ENCODE measurements at places on chromosomes 7 and 10.
A peak's percentile ranks its signal among the peaks of the same experiment; 100 is the strongest.

DNA sequence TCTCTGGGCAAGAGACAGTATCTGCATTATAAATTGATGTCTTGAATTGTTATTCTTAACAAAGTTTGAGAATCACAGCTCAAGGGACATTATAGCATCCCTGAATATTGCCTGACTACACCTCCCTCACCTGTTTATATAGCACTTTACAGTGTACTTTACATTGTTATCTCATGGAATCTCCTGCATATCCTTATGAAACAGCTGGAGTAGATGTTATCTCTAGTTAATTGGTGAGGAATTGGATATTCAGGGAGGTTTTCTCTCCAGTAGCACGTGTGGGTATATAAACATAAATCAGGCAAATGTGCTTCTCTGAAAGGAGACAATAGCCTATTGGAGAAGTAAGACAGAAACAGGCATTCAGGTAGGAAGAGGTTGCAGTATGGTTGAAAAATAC, 117.2 kb downstream of the SRI start:
- peak; percentile 46 for DNase-seq

GRCh38 chr7:101058355-101058754, 26.9 kb upstream of the TRIM56 start:
- DNase-seq = peak; percentile 78

DNA sequence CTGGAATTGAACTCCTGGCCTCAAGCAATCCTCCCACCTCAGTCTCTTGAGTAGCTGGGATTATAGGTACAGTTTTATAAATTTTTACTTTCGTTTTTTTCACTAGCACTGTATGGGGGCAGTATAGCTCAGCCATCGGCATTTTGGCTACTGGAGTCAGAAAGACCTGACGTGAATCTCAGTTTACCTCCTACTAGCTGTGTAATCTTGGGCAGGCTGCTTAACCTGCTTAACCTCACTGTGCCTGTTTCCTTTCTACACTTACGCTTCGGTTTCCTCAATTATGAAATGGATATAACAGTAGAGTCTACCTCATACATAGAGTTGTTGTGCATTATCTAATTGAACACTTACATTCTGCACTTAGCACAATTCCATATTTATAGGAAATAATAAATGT, 16.7 kb downstream of the STN1 start:
- DNase-seq = no peak

GRCh38 chr7:4449263-4449662, 232.8 kb upstream of the FOXK1 start:
- no peak for DNase-seq

GRCh38 chr7:46933596-46933995, 648.3 kb downstream of the TNS3 start:
- no peak for DNase-seq

DNA sequence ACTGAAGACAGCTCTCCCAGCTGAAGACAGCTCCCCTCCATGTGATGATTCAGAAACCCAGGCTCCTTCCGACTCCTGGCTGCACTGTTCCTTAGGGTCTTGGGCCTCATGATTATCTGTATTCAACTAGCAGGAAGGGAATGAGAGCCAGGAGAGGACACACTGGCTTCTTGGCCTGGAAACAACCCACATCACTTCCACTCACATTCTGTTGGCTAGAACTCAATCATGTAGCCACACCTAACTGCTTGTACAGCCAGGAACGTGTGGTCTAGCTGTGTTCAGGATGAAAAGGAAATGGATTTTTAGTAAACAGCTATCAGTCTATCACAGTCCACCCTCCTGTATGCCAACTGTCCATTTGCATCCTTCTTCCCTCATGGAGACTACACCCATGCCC, 30.5 kb upstream of the XPNPEP1 start:
- no peak for DNase-seq

DNA sequence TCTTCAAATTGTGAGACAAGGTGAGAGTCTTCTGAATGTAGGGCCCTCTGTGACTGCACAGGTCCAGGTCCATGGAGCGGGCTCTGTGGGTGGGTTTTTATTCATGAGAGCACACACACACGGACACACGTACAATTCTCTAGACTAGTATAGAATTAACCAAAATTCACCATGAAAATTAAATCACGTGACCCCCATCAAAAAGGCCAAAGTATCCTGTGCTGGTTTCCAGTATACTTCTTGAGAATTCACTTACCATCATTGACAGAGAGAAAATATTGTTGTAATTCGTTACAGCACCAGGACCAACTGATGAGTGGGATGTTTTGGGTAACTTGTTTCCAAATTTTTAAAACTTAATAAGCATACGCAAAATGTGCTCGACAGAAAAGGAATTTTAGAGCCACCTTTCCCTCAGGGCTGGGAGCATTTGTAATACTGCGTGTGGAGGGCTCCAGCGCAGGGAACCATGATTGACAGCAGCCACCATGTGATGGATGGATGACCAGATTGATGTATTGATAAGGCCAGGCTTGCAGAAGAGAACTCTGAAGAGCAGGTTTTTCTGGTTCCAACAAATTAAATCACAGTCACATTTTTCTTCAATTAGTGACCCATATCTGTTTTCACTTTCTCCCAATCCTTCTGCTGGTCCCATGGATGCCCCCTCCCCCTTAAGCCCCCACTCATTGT, 14.9 kb upstream of the DNTT start:
- no peak for DNase-seq

DNA sequence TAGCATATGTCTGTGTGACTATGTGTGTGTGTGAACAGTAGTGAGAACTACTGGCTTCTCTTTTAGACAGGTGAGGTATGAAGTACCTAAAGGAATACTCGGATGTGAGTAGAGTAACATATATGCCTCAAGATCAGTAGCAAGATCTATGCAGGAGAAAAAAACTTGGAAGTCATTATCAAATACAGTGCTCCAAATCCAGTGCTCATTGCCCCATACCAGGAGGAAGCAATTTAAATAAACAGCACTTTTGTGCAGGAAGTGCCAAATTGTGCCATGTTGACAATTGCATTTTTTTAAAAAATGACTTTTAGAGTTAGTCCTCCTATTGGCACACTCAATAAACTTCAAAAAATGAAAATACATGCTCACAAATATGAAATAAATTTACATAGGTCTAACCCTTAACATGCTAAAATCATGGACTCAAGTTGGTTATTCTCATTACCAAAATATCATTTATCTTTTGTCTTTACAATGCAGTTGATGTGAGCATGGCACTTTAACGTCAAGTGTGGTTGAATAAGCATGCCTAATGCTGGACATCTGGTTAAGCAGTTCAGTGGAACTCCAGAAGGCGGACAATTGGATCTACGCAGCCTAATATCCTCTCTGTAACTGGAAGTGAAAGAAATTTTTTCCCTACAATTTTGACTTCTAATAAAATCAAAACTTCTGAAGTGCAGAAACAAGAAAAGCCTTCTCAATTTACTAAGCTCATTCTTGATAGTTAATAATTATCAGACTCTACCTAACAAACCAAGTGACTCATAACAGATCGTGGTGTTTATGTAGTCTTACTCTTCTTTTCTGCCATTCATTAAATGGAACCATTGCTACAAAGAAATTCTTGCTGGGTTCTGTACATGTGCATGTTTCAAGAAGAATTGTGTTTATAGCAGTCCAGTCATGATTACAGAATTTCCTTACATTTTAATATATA, 195.2 kb downstream of the MDFIC start:
- DNase-seq = peak; percentile 10

- peak; percentile 77 for DNase-seq
These were observed 7.1 kb downstream of the NUDT1 start for GRCh38 chr7:2248984-2249694.

- DNase-seq = no peak
These were observed 55.9 kb downstream of the SHH start for GRCh38 chr7:155756322-155756721.

DNA sequence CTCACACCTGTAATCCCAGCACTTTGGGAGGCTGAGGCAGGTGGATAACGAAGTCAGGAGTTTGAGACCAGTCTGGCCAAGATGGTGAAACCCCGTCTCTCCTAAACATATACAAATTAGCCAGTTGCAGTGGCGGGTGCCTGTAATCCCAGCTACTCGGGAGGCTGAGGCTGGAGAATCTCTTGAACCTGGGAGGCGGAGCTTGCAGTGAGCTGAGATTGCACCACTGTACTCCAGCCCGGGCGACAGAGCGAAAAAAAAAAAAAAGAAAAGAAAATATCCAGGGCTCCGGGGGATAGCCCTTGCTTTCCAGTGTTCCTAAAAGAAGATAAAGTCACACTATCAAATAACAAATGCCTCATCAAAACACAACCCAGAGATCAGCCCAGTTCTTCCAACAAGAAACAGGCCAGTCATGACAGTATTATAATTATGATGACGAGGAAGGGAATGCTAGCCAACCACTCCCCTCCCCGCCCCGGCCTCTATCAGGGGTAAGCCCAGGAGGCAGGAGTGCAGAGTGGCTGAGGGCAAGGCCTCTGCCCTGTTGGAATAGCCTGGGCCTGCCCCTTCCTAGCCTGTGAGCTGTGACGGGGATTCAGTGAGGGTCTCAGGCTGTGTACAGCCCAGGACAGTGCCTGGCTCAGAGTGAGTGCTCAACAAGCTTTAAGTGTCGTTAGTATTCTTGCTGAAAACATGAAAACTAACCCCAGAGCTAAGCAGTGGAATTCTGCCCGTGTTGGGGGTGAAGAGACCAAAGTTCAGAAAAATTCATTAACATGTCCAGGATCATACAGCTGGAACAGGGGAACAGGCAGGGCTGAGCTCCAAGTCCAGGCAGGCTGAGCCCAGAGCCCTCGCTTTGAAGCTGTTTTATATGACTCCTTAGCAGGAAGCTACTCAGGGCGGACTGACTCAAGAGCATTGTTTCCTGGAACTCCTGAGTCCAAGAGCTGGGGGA, 54.3 kb downstream of the FAM241B start:
- DNase-seq = no peak

DNA sequence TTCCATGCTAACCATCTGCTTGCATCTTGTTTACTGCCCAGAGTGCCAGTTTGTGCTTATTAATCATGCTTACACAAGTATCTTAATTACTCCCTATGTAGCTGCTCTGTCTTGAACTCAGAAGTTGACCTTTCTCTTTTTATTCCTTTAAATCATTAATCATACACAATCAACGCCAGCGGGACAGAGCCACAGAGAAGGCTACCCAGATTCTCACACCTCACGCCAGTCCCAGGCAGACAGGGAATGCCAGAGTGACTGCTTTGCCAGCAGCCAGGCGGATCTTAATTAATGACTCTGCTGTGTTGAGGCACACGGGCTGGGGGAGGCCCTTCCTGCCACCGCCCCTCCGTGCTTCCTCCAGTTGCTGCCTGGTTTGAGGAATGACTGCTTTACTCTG, 229.4 kb downstream of the LRMDA start:
- no peak for DNase-seq
